Activated CD8-positive, alpha-beta memory T cell treated with anti-CD3 and anti-CD28 coated beads for 1 hour (primary cell): ENCODE measurements at places on chromosomes 5 and 9.

DNA sequence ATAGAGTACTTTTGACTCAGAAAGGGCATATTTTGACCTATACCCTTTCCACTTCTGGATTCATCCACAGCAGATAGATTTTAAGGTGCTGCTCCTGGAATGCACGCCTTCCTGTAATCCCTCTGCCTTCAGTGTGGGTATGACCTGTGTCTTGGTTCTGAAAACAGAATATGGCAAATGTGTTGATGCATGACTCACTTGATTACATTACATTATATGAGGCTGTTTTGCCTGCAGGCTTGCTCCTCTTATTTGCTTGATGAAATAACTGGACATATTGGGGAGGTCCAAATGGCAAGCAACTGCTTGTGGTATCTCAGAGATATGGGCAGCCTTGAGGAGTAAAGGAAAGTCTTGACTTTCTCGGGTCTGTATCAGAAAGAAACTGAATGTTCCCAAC is 468.6 kb downstream of the CDH18 start:
- DNase-seq, result no peak

GRCh38 chr5:143037071-143037470 is 266.9 kb downstream of the ARHGAP26 start:
- no peak for DNase-seq

- DNase-seq, result no peak
Observed at GRCh38 chr9:108105885-108106284, 616.3 kb upstream of the KLF4 start.

GRCh38 chr5:27124590-27124989 is 86.2 kb upstream of the CDH9 start:
- DNase-seq, result no peak

DNA sequence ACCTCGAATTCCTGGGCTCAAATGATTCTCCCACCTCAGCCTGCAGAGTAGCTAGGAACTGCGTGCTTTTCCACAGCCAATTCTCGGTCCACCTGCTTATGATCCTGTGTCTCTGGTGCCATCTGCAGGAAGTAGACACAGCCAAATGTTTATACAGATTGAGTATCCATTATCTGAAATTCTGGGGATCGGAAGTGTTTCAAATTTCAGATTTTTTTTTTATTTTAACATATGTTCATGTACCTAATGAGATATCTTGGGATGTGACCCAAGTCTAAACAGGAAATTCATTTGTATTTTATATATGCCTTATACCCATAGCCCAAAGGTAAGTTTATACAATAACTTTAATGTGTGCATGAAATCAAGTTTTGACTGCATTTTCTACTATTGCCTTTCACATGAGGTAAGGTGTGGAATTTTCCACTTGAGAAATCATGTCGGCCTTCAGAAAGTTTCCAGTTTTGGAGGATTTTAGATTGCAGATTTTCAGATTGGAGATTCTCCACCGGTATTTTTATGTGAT is 89.5 kb downstream of the ESM1 start:
- no peak for DNase-seq

DNA sequence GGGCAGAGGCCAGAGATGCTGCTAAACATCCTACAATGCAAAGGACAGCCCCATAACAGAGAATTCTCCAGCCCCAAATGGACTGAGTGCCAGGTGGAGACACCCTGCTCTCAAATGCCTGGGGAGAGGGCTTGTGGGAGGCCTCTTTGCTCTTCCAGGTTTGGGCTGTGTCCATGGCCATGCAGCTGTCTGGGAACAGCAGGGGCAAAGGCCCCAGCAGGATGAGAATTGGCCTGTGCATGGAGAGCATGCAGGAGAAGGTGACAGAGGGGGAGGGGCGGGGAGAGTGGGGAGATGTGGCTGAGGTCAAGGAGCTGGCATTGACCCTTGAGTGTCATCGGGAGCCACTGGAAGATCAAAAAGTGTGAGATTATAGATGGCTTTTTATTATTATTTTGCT is 111.5 kb upstream of the ERCC6L2 start:
- no peak for DNase-seq

DNA sequence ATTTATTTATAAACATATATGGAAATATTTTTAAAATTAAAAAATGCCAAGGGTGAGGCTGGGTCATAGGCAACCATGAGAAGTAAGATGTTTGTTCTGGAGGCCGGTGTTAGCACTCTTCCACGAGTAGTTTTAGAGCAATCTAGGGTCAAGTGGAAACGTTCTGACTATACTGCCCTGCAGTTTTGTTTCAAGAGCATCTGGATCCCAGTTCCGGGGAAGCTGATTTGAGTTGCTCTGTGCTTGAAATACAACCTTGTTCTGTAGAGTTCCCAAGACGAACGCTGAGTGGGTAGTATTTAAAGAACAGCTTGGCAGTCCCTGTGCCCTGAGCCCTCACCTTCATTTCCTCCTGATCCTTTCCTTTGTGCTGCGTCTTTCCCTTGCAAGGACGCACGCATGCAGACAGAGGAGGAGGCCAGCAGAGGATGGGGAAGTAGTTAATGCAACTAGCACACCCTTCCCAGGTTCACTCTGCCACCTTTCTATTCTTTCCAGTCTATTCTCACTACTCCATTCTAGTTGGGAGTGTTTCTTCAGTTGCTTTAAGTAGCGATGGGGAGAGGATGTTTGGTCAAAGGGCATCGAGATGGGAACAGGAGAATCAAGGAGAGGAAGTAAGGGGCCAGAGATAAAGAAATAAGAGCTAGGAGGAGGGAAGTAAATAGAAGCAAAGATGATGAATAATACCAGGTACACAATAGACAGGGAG is 68.3 kb upstream of the ZSWIM6 start:
- DNase-seq, result no peak

- DNase-seq, result no peak
Observed at GRCh38 chr5:140791089-140791488, 3.6 kb upstream of the PCDHA2 start.

DNA sequence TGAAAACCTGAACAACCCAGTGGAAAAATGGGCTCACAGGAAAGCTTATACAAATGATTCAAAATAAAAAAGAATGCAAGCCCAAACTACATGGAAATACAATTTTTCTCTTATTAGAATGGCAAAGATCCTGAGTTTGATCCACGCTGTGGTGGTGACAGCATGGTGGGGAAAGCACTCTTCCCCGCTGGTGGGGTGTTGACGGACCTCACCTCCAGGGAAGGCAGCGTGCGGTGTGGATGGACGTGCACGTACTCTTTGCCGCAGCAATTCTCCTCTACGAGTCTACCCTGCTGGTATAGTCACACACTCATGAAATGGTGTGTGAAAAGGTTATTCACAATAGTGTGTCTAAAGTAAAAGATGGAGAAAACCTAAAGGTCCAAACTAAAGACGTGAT is 5.9 kb upstream of the ZFP62 start:
- DNase-seq, result no peak

DNA sequence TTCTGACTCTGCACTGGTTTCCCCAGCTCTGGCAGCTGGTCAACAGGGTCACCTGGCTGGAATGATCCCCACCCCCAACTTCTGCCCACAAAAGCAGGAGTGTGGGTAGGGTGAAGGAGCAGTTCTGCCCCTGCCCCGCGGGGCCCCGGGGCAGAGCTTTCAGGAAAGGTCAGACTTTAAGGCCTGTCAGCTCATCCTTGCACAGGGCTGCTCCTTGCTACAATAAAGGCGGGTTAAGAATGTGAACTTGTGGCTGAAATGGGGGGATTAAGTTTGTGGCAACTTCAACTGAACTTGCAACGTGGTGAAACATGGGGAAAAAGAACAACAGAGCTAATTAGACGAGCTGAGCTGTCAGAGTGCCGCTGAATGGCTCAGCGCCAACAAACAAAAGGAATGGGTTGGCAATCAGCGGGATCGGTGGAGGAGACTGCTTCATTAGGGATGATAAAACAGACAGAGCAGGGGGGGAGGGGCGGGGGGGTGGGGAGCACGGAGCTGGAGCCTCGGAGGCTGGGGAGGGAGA is 50.8 kb downstream of the CRB2 start:
- no peak for DNase-seq

GRCh38 chr9:26129217-26129616 is 451.0 kb upstream of the TUSC1 start:
- DNase-seq, result no peak

DNA sequence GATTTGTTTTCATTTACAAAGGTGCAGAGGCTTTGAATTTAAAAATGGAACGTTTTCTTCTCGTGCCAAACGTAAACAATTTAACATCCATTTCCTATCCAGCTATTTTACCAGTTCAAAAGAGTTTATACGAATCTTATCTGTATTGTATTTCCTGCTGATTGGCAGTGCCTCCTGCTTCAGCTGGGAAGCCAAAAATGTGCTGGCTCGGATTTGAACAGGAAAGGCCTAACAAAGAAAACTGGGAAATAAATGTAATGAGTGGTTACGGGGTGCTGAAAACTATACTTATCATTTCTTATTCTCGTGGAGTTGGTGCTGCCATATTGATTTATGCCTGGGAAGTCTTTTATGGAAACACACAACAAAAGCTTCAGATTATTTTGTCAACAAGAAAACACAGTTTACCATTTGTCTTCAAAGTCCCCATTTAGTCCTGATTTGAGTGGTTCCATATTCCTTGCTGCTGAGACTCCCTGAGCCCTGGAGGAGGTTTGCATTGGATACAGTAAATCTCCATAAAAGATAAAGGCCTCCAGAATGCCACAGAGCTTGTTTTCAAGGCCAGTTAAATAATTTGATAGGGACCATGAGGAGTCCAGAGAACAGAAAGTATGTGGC is 507.4 kb downstream of the RASEF start:
- no peak for DNase-seq

DNA sequence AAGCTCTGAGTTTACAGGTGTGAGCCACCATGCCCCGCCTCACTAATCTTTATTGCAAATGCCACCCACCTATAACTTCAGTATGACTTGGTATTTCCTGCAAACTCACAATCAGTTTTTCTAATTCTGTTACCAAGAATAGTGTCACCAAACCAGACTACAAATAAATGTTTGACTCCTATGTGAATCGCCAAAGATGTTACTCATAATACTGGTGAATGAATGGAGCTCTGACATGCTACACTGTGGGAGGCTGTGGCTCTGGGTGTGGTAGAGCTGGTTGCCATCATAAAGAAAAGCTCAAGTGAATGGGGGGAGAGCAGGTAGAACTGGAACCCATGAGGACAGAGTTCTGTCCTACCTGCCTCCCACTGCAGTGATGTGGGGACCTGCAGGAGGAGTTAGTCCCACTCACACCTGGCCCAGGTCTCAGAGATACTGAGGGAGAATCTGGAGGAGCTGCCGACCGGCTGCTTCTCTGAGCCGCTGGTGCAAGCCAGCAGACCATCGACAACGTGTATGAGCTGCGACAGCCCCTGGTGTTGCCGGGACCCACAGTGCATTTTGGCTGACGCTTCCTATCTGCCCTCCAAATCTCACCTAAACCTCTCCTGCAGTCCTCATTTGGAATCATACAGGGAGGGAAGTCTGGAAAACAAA is 95.7 kb downstream of the ENTREP1 start:
- no peak for DNase-seq

GRCh38 chr5:74430631-74431289 is 209.8 kb downstream of the ENC1 start:
- no peak for DNase-seq

- no peak for DNase-seq
Observed at GRCh38 chr9:129649726-129650679, 8.1 kb upstream of the ASB6 start.

GRCh38 chr5:57405984-57406383 is 76.6 kb downstream of the ACTBL2 start:
- DNase-seq, result no peak

- no peak for DNase-seq
Observed at GRCh38 chr9:121827251-121827967, 176.0 kb downstream of the DAB2IP start.

DNA sequence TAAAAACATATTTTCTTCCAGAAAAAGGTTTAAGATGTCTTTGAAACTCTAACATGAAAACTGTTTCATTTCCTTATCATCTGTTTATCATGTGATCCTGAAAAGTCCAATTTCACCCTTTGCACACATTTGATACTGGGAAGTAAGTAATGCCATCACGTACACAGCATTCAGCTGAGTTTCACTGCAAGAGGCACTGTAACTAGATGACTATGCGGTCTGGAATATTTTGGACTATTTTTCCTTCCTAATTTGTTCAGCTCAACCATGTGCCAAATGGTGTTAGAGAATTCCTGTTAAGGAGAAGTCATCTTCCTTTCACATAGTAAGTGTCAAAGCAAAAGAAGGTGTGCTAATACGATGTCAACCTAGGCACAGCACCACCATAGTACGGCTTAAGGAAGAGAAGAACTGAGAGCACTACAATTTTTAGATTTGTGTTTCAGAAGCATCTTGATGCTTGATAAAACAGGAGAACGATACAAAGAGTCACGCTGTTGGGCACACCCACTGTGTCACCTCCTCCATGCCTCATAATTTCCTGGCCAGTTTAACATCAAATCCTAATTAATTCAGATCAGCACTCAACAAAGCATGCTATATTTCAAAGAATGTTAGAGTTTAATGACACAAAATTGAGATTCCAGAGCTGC is 77.5 kb downstream of the GNAQ start:
- no peak for DNase-seq

- no peak for DNase-seq
Observed at GRCh38 chr9:71858812-71859211, 52.2 kb downstream of the ABHD17B start.

- DNase-seq, result no peak
Observed at GRCh38 chr5:172700365-172701290, 59.6 kb downstream of the NEURL1B start.

DNA sequence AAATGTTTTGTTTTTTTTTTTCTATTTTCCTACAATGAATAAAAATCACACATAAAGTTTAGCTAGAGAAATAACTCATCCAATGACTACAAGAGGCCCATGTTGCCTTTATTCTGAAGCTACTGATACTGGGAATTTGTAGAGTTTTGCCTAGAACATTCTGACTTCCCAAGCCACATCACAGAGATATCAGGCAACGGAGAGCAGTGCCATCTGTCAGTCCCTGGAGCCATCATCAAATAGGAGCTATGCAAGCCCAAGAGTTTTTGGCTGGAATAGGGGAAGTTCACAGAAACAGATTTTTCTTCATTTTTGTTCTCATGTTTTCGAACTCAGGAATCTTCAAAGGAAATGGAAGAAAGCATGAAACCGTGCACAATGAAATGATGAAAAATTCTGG is 896.6 kb downstream of the TLE1 start:
- DNase-seq, result no peak
